ENCODE measurements at places on chromosomes 2 and 18. TPM values are rescaled to one million over a fixed set of nuclear protein-coding genes. Genes with fewer than 3 reads are reported as not detected.

The C2orf66 gene
- not detected for polyA plus RNA-seq

The RNF152 gene
- polyA plus RNA-seq: 2.8 TPM

The LYPD1 gene
- polyA plus RNA-seq: 0.15 TPM

The NEU4 gene
- polyA plus RNA-seq: 0.50 TPM

GRCh38 chr2:130918393-130918792, 81.7 kb downstream of the ARHGEF4 start:
- DNase-seq: no peak

GRCh38 chr18:24535527-24536295, 75.3 kb downstream of the HRH4 start:
- no peak for DNase-seq

DNA sequence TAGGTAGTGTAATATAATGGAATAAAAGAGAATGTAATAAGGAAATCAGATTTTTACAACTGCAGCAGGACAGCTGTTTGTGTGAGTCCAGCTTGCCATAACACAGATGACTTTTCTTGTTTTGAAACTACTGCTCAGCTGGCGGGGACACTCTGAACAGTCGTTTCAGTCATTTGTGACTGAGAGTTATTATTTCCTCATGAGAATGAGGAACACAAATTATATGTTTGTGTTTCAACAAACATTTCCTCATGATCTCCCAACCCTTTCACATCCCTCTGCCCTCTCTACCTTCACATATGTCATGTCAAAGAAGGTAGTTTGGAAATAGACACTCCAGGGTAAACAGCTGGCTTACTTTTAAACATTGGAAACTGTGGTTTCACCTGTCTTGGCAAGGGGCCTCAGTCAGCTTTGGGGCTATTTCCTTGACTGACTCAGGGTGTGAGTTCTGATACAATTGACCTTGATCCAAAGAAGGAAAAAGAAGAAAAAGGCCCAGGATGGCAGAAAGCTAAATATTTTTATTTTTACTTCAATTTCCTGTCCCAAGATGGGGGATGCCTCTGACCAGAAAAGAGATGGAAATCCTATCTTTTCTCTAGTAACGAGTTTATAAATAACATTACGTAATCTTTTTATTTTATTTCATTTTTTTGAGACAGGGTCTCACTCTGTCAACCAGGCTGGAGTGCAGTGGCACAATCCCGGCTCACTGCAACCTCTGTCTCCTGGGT, 593 bp downstream of the SP140L start:
- DNase-seq: no peak

GRCh38 chr2:41870265-41870585, 177.6 kb upstream of the PKDCC start:
- DNase-seq: no peak

DNA sequence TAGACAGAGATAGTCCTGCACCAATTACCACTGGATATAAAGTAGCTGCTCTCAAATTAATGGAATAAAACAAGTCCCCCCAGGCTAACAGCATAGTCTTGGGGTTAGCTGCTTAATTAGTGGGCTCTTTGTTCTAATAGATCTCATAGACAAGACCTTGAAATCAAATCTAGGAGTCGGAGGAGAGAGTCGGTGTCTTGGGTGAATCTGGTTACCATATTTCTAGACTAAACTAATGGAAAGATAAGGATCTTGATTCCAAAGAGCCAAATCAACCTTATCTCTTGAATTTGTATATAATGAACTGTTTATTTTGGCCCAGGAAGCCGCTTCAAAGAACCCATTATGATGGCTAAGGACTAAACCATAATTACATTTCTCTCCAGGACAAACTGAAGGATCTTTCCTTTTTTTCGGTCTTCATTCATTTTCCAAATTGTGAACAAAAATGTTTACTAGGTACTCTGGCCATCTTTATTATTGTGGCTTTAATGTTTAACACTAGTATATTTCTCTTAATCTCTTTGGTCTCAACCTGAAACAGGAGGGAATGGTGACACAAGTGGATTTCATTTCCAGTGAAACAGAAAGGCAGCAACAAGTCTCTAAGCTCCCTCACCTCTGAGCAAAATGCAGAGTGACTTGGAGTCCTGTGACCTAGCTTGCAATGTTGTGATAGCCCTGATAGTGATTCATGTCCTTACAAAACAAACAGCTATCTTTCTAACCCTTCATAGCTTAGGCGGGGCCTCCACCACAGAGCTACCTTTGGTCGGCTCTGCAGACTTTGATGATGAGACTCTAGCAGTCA, 137.9 kb upstream of the PARD3B start:
- no peak for DNase-seq
